ENCODE measurements at places on chromosomes 7 and 10.

DNA sequence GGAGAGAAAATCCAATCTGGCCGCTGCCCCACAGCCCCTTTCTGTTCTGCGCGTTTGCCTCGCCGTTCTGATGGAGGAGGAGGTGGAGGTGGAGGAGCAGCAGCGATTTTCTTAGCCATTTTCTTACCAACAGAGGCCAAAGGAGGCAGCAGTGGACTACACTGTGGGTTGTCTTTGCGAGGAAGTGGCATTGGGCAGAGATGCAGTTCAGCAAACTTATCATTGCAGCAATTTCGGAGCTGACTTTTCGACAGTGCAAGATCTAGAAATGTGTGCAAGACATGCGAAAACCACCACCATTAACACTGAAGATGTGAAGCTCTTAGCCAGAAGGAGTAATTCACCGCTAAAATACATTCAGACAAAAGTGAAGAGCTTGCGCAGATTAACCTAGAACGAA, 1.9 kb upstream of the ARL4A start:
- DNase-seq, result no peak

- no peak for DNase-seq
Measured at GRCh38 chr7:41244246-41244645, 458.6 kb downstream of the INHBA start.

DNA sequence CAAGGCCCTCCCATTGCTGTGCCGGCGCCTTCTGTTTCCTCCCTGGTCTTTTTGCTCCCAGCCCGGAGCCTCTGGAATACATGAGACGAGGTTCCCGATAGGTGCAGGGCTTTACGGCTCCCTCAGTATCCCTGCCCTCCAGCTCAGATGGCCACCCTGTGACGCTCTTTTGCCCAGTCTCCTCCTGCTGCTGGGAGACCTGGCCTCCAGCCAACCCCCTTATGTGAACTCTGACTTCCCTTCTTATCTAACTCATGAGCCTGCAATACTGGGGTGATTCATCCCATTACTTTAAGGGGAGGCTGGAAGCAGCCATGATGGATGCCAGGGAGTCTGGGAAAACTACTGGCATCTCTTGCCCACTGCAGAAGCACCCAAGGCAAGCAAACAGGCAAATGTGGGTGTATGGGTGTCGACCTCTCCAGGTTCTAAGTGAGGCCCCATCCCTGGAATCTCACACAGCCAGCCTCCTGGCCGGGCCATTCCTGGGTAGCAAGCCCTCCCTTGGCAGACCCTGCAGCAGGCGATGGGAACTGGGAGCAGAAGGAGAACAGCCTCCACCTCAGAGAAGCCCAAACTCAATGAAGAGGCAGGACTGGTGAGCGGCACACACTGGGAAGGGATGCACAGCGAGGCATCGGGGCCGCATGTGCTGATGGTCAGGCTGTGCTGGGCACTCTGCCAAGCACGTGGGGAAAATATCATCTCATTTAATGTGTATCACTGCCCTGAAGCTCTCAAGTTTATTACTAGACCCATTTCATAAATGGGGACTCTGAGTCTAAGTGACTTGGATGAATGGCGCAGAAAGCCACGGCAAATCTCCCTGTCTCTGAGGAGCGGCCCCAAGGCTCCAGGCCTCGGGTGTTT, 97.5 kb downstream of the FAM53B start:
- DNase-seq, result no peak

- no peak for DNase-seq
Measured at GRCh38 chr10:93652857-93653256, 40.5 kb downstream of the PDE6C start.

DNA sequence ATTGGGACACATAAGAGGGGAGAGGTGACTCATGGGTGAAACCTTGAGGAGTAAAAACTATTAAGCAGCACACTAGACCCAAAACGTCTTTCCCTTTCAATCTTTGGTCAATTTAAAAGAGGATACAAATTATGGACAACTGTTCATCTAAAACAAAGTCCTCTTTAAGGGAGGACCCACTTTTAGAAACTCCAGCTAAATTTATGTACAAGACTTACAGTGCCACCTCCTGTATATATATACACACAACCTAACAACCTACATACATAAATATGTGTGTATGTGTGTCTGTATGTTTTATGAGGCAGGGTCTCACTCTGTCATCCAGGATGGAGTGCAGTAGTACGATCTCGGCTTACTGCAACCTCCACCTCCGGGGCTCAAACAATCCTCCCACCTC, 18.1 kb upstream of the ZC3HAV1 start:
- no peak for DNase-seq

- DNase-seq, result no peak
Measured at GRCh38 chr7:151699928-151700319, 177.0 kb downstream of the PRKAG2 start.

DNA sequence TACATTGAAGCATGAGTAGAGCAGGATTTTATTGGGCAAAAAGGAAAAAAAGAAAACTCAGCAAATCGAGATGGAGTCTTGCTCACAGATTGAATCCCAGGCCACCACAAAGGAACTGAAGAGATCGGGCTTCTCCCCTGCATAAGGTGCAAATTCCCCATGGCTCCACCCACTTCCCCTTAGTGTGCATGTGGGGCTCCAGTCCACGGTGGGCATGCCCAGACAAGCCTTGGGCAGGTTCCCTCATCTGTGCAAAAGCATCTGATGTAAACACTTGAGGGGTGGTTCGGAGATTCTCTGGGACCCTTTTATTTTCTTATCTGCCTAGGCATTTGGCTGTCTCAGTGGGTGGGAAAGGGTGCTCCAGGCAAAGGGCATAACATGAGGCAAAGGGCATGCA, 150.7 kb downstream of the CFTR start:
- DNase-seq, result no peak

GRCh38 chr7:123663200-123663599, 7.5 kb downstream of the LMOD2 start:
- DNase-seq, result no peak

GRCh38 chr10:65566906-65567305, 1358.9 kb upstream of the LRRTM3 start:
- DNase-seq, result no peak

GRCh38 chr7:130987092-130987491, 253.1 kb upstream of the KLF14 start:
- no peak for DNase-seq

DNA sequence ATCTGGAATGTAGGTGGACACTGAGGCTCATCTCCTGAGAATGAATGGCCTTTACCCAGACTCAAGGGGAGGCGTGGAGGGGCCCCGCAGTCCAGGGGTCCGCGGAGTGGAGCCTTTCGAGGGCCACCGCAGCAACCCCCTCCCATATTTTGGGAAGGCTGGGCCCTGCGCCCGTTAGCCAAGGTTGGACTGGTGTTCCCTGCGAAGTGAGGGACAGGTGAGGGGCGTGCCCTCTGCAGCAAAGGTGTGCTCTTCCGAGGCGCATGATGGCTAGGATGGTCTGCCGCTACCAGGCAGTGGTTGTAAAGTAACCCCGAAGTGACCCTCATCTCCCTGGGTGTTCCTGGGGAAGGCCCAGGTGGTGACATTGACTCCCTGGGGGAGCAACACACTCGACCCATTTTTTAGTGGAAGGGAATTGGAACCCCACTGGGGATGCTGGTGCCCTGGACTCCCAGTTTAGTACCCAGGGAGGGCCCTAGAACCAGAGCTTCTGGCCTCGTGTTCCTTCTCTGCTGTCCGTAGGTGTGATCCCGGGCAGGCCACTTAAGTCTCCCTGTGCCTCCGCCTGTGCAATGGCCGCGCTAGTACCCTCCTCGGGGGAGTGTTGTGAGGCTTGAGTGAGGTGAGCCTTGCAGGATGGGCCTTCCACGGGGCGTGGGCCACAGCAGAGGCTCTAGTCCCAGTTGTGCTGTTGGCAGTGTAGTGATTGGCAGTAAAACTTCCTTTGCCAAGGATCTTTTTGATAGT, 779 bp downstream of the FAM241B start:
- DNase-seq, result no peak

GRCh38 chr7:2869981-2870380, 25.9 kb upstream of the GNA12 start:
- no peak for DNase-seq

GRCh38 chr7:142125256-142125955, 13.9 kb downstream of the MGAM2 start:
- DNase-seq, result no peak

- DNase-seq, result no peak
Measured at GRCh38 chr10:79310200-79310865, 36.9 kb upstream of the PPIF start.

GRCh38 chr7:151759591-151760042, 117.3 kb downstream of the PRKAG2 start:
- no peak for DNase-seq

GRCh38 chr7:44678471-44679179, 70.0 kb upstream of the ZMIZ2 start:
- DNase-seq, result no peak

DNA sequence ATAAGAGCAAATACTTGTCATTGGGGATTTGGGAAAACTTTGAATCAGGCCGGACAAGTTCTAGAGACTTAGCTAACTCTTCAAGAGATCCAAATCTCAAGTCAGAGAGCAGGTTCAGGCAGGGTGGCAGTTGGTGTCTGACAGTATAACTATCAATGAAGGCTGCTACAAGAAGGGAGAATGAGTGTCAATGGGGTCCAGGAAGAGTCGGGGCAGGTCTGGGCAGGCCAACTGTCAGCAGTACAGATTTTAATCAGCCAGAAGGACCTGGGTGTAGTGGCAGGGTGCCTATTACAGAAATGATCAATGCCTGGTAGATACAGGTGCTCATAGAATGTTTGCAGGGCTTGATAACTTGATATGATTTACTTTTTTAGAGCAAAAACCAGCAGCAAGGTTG, 751.1 kb downstream of the GRM8 start:
- DNase-seq, result no peak

- DNase-seq, result no peak
Measured at GRCh38 chr7:117384688-117385362, 42.5 kb downstream of the ASZ1 start.

GRCh38 chr7:35386816-35387706, 133.2 kb upstream of the TBX20 start:
- no peak for DNase-seq

DNA sequence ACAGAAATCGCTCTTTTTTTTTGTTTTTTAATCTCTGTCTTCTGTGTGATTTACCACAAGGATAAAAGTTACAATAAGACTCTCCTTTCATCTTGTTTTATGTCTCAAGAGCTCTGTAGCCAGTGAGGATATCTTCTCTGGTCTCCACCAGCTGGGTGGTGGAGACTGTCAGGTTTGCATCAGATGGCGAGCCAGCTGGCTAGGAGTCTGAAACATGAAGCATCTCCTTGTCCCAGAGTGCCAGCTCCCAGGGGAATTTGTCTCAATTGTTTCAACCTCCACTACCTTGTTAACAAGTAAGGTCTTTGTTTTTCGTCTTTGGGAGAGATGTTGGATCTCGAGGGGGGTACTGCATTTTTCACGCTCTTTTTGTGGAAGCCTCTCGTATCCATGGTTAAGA, 47.3 kb downstream of the FRMPD2 start:
- DNase-seq, result no peak

GRCh38 chr7:12475362-12476063, 71.8 kb upstream of the VWDE start:
- DNase-seq, result no peak

GRCh38 chr7:76291351-76292212, 10.9 kb upstream of the HSPB1 start:
- peak; percentile 68 for DNase-seq

DNA sequence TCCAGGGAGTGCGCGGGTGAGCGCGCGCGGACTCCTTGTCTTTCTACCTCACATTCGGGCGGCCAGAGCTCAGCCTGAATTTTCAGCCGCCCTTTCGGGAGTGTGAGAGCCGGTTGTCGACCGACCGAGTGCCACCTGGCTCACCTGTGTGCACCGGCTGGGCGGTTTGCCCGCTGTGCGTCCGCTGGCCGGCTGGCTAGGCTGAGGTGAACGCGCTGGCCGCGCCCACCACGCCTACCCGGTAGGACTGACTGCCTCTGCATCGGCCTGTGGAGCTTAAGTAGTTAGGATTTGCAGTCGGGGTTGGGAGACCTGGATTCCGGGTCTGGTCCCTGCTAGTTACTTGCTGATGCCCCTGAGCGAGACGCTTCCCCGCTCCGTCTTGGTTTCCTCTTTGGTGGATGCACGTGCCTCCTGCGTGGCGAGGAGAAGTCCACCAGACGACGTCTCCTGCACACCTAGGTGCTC, 553 bp downstream of the TSPAN15 start:
- DNase-seq, result no peak

- DNase-seq, result no peak
Measured at GRCh38 chr10:33001908-33002492, 44.0 kb upstream of the ITGB1 start.

DNA sequence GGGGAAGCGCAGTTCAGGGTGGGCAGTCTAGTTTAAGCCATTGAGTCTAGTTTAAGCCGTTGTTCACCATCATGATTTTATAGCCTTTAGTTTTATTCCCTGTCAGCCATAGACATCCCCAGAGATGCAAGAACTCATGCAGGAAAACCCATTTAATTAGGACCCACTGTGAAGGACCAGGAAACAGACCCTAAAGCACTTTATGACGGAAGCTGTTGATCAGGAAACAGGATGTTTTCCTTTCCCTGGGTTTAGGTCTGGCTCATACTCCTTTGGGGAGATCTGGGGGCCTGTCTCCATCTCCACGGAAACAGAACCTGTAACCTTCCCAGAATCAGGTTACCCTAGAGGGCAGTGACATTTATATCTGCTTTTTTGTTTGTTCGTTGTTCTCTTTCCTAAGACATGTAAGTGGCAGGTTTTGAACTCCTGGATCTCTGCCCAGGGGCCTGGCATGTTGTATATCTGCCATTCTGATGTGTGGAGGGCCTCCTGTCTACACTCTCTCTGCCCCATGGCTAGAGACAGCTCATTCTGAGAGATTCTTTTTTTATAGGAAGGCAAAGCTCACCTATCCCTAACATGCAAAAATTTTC, 657.2 kb upstream of the GALNT17 start:
- DNase-seq, result no peak

DNA sequence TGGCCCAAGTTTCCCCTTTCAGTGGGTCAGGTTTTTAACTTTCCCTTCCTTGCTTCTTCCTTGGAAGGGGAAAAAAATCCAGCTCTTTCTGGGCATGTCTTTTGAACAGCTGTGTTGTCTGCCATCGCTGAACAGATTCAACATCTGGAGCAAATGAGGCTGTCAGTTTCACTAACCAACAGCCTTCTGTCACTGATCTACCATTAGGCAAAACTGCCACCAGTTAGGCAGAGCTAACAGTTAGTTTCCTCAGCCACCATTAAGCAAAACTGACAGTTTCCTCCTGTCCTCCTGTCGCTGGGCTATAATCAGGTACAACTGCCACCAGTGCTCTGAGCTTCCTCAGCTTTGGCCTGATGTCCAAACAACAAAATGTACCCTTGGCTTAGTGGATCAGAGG, 81.9 kb downstream of the NPTX2 start:
- DNase-seq, result no peak

DNA sequence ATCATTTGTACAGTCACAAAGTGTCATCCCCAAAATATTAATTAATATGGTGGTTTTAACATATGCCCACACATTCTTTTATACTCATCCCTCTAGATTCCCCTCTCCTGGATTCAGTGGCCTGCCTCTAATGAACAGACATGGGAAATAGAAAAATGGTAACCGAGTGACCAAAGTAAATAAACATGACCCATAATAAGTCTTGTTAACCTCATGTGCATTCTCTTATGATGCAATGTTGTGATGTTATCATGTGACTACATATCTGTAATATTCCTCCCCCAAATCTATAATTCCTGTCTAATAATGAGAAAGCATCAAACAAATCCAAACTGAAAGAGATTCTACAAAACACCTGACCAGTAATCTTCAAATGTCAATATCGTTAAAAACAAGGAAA, 164.5 kb upstream of the PRSS1 start:
- DNase-seq, result no peak

All from activated CD4-positive, CD25-positive, alpha-beta regulatory T cell treated with anti-CD3 and anti-CD28 coated beads, Interleukin-2, amount 50 U/mL, for 16 hours (primary cell).